ENCODE measurements at places on chromosomes 2 and 18.
A peak's percentile ranks its signal among the peaks of the same experiment; 100 is the strongest.

DNA sequence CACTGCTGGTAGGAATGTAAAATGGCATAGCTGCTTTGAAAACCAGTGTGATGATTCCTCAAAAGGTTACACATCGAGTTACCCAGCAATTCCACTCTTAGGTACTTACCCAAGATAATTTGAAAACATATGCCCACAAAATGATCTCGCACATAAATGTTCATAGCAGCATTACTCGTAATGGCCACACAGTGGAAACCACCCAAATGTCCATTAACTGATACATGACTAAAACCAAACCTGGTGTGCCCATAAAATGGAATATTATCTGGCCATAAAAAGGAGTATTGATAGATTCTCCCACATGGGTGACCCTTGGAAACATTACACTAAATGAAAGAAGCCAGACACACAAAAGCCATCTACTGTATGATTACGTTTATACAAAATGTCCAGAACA lies 70.4 kb downstream of the ALPK2 start:
- DNase-seq, result no peak

GRCh38 chr2:234329202-234329960 lies 167.5 kb downstream of the ARL4C start:
- DNase-seq, result no peak

DNA sequence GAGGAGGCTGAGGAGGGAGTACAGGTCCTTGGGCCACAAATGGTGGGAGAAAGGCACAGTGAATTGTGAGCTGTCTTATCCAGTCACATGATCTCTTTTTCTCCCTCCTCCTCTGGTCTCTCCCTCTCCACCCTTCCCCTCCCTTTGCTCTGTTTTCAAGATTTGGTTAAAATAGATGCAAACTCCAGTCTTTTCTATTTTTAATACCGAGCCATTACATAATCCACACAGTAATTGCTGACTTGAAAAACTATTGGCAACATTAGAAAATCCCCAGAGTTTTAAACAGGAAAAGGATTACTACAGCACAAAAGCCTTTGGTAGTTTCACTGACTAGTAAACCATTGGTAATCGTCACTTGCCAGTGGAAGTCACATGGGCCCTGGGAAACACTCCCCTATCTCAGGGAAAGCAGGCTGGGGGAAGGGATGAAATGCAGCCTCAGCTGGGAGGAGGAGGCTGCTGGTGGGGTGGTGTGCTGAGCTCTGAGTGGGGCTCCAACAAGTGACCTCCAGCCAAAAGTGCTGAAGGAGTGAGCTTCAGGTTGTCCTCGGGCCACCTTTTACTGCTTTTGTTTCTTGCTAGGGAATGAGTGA lies 57.4 kb upstream of the PCBP1 start:
- DNase-seq, result no peak

DNA sequence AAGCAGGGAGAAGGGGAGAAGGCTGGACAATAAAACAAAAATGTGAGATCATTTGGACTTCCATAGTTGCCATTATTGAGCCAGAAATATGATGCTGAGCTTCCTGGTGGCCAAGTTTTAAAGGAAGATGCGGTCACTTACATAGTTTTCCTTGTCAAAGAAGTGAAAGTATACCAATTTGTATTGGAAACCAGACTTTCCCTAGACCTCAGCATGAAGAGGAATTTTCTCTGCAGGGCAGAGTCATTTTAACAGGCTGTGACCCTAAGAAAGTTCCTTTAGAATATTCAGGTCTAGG lies 111.0 kb downstream of the GATA6 start:
- DNase-seq, result no peak

DNA sequence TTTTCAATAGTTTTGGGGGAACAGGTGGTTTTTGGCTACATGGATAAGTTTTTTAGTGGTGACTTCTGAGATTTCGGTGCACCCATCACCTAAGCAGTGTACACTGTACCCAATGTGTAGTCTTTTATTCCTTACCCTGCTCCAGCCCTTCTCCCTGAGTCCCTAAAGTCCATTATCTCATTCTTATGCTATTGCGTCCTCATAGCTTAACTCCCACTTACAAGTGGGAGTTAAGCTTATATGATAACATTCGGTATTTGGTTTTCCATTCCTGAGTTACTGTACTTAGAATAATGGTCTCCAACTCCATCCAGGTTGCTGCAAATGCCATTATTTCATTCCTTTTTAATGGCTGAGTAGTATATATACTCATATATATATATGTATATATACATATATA lies 90.9 kb upstream of the ACSL3 start:
- no peak for DNase-seq

DNA sequence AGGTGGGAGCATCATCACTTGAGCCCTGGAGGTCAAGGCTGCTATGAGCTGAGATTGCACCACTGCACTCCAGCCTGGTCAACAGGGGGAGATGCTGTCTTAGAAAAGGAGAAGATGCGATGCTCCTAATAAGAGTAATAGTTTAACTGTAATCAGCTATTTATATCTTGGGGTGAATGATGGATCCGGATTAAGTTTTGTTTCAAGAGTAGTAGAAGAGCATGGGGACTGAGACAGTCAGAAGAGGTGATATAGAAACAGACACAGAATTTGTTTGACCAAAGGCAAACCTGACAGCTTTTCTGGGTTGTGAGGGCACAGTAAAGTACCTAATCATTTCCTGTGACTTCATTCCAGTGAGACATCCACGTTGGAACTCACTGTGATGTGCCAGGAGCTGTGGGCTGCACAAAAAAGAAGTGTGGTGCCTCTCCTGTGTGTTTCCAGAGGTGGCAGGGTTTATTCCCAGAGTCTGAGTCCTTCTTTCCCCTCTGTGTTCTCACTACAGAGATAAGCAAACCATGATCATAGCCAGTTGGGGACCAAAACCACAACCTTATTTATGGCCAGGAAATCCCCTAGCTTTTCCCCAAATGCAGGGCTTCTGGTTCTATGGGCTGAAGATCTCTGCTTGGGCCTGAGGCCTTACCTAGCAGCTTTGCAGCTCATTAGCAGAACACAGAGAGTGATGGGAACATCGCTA lies 113.7 kb downstream of the XRCC5 start:
- no peak for DNase-seq

DNA sequence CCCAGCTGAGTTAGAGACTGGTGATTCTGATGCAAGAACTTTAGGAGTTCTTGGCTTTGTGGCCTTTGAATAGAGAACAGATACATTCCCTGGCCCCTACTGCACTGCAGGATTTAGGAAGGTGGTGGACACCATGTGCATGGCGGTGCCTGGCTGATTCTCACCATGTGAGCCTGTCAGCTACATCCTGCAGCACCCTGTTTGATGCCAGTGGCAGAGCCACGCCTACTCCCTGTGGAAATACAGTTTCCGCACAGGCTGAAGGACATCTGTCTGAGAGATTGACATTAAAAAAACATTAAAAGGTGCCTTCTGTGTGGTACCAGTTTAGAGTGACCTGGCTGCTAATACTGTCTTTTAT lies 50.0 kb downstream of the KCNE4 start:
- no peak for DNase-seq

- DNase-seq, result no peak
Observed at GRCh38 chr2:199160677-199161465, 296.9 kb downstream of the SATB2 start.

GRCh38 chr2:229486673-229487072 lies 215.6 kb upstream of the PID1 start:
- no peak for DNase-seq

DNA sequence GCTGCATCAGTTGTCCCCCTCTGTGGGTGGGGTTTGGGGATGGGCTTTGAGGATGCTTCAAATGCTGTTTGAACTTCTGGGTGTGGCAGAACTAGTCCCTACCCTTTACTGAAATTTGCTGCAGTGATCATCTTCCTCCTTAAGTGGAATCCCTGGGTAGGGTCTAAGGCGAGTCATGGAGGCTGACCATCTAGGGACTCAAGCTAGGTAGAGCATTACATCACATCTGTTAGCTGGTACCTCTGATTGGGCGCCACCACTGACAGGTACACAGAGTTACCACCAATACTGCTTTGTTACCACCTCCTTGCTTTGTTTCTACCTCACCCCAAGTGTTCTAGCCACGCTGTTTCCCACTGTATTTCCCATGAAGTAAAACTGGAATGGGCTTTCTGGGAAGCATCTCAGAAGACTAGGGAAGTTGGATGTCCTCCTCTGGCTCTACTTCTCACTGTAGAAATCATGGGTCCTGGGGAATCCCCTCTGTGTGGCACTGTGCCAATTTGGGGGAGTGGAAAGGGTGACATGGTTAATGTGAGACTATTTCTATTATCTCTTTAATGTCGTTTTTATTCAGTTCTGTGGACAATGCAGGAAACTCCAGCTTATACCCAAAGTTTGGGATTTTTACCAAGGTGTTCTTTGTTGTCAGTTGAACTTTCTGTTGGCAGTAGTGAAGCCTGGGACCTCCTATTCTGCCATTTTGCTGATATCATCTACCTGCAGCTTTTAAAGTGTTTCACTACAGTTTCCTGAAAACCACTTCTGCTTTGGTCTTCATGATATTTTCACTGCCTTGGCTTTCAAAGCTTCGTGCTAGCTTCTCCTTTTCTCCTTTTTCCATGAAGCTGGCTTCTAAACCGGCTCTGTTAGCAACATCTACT lies 14.5 kb upstream of the SULT1C4 start:
- no peak for DNase-seq

GRCh38 chr2:183579686-183580085 lies 455.4 kb downstream of the NUP35 start:
- no peak for DNase-seq

DNA sequence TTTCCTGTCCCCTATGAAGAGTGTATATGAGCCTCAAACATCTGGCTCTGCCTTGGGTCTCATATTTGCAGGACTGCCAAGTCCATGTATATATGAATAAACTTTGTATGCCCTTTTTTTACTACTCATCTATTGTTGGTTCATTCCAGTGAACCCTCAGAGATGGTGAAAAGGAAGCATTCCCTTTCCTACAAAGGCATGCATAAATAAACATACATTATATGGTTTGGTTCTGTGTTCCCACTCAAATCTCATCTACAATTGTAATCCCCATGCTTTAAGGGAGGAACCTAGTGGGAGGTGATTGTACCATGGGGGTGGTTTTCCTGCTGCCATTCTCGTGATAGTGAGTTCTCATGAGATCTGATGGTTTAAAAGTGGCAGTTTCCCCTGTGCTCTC lies 534.2 kb downstream of the SPAG16 start:
- no peak for DNase-seq

- DNase-seq, result no peak
Observed at GRCh38 chr2:174992886-174993285, 12.3 kb downstream of the CHN1 start.

DNA sequence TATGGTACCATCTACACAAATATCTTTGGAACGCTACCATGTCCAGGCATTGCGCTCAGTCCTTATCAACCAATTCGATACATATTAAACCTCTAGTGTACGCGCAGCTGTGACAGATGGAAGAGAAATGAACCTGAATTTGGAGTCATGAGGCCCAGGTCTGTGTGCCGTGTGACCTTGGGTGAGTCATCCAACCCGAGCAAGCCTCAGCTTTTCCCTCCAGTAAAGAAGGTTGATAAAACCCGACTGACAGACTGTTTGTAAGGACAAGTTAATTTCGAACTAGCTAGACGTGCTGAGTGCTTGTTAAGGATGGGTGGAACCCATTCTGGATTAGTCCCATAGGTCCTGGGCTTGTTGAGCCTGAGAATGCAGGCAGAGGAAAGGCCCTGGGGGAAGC lies 28.2 kb downstream of the GREB1 start:
- no peak for DNase-seq

GRCh38 chr2:236862961-236863728 lies 222.5 kb upstream of the COPS8 start:
- no peak for DNase-seq

GRCh38 chr2:82226441-82226840 lies 1921.9 kb upstream of the LRRTM1 start:
- no peak for DNase-seq

DNA sequence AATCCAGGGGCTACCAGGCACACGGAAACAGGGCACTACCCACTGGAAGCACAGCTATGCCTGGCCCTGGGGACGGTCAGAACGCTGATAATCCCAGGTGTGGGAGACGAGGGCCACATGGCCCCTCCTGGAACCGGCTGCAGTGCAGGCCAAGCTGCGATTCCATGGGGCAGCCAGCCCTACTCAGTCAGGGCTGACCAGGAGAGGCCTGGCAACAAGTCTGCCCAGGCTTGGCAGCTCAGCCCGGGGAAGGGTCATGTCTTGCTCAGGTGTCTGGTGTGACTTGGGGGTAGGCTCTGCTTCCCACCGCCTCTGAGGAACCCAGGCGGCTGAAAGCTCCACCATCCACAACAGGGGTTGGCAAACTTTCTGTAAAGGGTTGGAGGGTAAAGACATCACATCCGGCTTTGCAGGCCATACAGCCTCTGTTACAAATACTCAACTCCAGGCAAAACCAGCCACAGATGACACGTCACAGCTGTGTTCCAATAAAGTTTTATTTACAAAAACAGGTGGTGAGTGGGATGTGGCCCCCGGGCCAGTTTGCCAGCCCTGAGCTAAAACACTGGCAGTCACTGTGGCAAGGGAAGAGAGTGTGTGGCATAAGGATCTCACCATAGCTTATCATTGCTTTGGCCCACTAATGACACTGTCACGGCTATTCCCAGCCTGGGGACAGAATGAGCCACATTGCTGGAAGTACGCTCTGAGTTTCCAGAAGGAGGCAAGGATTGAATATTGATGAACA lies 85.2 kb downstream of the NDUFA10 start:
- DNase-seq, result no peak

- DNase-seq, result peak; percentile 71
Observed at GRCh38 chr18:10852385-10853303, 296.7 kb downstream of the PIEZO2 start.

GRCh38 chr18:7447318-7448028 lies 119.6 kb upstream of the PTPRM start:
- DNase-seq, result no peak

DNA sequence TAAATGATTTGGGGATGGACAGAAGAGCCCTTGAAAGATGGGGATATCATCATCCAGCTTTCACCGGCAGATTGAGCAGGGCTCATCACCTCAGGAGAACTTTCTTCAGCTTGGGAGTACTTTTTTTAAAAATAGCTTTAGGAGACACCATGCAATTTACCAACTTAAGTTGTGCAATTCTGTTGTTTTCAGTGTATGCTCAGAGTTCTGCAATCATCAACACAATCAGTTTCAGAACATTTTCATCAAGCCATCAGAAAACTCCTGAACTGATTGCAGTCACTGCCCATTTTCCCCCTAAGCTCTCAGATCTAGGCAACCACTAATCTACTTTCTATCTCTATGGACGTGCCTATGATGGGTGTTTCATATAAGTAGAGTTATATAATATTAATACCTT lies 117.7 kb downstream of the CRIM1 start:
- no peak for DNase-seq

DNA sequence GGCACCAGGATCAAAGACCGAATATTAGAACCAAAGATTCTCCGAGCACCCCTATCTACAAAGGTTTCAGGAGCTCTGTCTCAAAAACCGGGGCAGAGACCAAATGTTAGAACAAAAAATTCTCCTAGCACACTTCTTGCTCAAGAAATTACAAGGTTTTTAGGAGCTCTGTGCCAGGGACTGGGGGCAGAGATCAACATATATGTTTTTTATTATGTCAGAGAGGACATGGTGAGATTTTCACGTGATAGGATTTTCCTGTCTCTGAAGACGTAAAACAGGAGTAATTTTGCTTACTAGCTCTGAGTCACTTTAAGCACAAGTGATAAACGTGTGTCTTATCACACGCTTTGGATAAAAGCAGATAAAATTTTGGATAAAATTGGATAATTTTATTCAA lies 34.8 kb upstream of the ODC1 start:
- DNase-seq, result no peak

- no peak for DNase-seq
Observed at GRCh38 chr18:44744161-44745121, 63.8 kb downstream of the SETBP1 start.
